ENCODE measurements at places on chromosomes 1 and 21. TPM values are rescaled to one million over a fixed set of nuclear protein-coding genes. Genes with fewer than 3 reads are reported as not detected.

Gene PKLR
- total RNA-seq = not detected

Gene XCL2
- total RNA-seq = not detected

Gene ABCG1
- 15.6 TPM for total RNA-seq

Gene ADAMTS4
- total RNA-seq = 171 TPM

Gene MINDY1
- 16.9 TPM for total RNA-seq

Gene MROH9
- total RNA-seq = not detected

Gene EPHX1
- total RNA-seq = 58.9 TPM

Gene RHCE
- total RNA-seq = not detected

Gene OPRD1
- total RNA-seq = not detected

Gene PDC
- not detected for total RNA-seq

Gene AVPR1B
- not detected for total RNA-seq

Gene NUDT4B
- total RNA-seq = 17.8 TPM

Gene KLHDC8A
- total RNA-seq = not detected

Gene HMCN1
- total RNA-seq = 191 TPM

Gene CD247
- total RNA-seq = 1.6 TPM

Gene KDM5B
- total RNA-seq = 42.0 TPM

Gene FTCD
- total RNA-seq = 0.27 TPM

Gene NEGR1
- 10.4 TPM for total RNA-seq

Gene PDZK1IP1
- total RNA-seq = not detected

Gene CYP4B1
- 117 TPM for total RNA-seq

Gene TTC22
- total RNA-seq = not detected

Gene LCK
- 10.5 TPM for total RNA-seq

Gene CFHR3
- total RNA-seq = 0.81 TPM

Gene SMPDL3B
- total RNA-seq = not detected
